ENCODE measurements at places on chromosomes 16 and 17. TPM values are rescaled to one million over a fixed set of nuclear protein-coding genes. Genes with fewer than 3 reads are reported as not detected.
A peak's percentile ranks its signal among the peaks of the same experiment; 100 is the strongest.

GRCh38 chr17:83028851-83029250 lies 50.6 kb upstream of the METRNL start:
- DNase-seq = no peak

DNA sequence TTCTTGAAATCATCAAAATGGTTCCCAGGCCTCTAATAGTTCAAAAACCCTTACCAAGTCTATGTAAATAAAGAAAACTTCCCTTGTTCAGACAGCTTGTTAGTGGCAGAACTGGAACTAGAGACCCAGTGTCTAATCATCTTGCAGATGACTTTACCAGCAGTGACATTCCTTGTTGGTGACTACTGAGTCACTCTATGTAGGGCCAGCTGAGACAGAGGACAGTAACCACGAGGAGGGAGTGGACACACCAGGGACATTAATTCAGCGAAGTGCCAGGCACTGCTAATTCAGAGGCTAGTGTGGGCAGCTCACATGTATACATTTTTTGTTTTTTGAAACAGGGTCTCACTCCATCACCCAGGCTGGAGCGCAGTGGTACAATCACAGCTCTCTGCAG lies 6.1 kb upstream of the HEATR3 start:
- no peak for DNase-seq

DNA sequence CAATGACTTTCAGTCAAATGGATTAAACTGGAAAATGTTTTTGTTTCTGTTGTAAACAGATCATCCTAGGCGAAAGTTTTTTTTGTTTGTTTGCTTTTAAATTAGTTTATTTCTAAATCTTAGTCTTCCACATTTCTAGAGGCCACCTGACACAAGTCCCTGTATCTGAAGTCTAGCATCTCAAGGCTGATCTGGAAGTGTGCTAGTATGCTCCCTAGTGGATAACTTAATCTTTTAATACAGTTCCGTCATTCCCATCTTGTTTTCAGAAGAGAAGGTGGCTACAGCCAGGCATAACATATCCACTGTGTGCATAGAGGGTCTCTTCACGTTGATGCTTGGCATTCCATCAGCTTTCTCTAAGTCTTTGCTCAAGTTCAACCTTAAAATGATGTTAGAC lies 7.6 kb downstream of the IFT20 start:
- DNase-seq = no peak

GRCh38 chr16:53753431-53753830 lies 49.5 kb downstream of the FTO start:
- DNase-seq = no peak

- DNase-seq = peak; percentile 97
Observed at GRCh38 chr17:55750750-55751657, at the start of gene PCTP. Gene PCTP, plus strand, starts transcription at chr17:55751051. Its CDS starts 53 bp downstream, at chr17:55751104.

- DNase-seq = no peak
Observed at GRCh38 chr17:81884520-81884919, 6.9 kb downstream of the ALYREF start.

DNA sequence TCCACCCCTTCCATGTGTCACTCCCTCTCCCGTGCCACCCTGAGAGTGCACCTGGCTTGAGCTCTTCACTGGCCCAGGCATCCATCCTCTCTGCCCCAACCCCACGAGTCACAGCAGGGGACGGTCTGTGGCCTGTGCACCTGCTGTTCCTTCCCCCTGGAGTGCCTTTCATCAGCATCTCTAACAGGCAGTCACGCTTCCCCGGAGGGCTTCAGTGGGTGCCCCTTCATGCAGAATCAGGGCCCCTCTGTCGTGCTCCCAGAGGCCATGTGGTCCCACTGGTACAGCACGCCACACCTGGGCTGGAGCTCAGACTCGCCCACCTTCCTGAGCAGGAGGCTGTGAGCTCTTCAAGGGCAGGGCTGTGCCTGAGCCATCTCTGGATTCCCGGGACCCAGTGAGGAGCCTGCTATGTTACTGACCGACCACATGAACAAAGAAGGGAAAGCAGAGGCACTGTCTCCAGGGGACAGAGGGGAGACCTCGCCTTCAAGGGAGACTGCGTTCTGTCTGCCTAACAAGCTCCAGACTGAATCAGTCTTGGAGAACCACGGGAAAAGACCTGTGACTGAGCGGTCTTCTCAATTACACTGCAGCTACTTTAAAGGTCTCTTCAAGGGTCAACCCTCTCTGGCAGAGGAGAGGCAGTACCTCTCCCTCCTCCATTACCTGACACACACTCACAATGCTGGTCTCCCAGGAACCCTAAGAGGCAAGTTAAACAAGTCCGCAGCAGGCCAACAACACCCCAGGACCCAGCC lies 78.8 kb upstream of the DOC2B start:
- DNase-seq = no peak

GRCh38 chr16:88681084-88681680 lies 5.1 kb downstream of the SNAI3 start:
- peak; percentile 82 for DNase-seq

GRCh38 chr17:43714465-43715149 lies 44.0 kb downstream of the SOST start:
- no peak for DNase-seq

DNA sequence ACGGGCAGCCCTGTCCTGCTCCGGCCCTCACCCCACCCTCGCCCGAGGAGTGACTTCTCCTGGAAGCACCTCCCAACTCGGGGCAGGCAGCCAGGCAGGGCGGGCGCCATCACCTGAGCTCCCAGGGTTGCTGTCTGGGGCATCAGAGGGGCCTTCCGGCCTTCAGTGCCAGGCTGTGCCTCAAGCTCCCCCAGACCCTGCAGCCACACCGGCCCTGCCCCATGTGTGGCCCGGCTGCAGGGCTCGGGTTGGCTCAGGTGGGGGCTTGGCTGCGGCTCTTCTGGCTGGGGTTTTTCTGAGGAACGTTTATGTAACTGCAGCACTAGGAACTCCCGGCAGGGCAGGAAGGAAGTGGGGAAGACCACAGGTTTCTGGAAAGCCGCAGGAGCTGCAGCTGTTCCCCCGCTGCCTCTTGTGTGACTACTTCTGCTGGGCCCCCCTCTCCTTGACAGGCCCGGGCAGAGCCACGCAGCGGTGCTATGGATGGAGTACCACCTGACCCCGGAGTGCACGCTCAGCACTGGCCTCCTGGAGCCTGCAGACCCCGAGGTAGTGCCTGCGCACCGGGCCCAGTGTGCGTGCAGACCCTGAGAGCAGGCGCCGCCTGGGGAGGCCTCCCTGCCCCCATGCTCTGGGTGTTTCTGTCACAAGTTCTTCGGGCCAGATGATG lies 45.6 kb downstream of the PRMT7 start:
- peak; percentile 94 for DNase-seq

DNA sequence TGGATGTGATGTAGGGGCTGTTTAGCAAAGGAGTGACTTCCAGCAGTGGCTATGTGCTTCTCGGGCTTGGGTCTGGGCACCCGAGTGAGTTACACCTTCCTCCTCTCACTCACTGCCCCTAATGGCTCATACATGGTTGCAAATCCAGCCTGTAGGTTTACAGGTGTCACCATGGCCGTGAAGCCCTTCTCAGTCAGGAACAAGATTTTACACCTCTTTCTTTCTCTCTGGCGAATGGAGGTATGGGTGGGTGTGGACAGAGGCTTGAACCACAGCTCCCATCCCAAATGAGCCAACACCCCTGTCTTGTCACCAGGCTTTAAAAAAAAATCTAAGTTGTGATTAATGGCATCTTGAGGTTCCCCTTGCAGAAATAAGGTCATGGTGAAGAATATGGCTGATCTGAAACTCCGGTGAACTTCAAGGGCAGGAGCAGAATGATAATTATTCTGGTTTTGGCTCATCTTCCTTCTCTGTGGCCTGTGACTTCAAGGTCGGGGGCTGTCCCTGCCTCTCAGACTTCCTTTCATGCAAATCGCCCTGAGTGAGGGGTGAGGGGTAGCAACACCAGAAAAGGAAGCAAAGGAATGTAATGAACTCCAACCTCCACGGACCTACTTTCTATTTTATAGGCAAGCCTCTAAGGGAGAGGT lies 331.2 kb downstream of the MAF start:
- peak; percentile 88 for DNase-seq

- peak; percentile 98 for DNase-seq
Observed at GRCh38 chr16:11232852-11233726, 22.9 kb downstream of the SOCS1 start.

GRCh38 chr17:74544991-74545842 lies 698 bp downstream of the CD300C start:
- no peak for DNase-seq

ASGR1 gene
- total RNA-seq = 1.9 TPM

PMFBP1 gene
- 0.21 TPM for total RNA-seq

NACA2 gene
- not detected for total RNA-seq
